ENCODE measurements at places on chromosomes 2 and 18.
A peak's percentile ranks its signal among the peaks of the same experiment; 100 is the strongest.

- DNase-seq: no peak
Measured at GRCh38 chr18:63619661-63620060, 24.4 kb downstream of the SERPINB4 start.

- DNase-seq: no peak
Measured at GRCh38 chr2:181446985-181447384, 10.2 kb upstream of the ITGA4 start.

DNA sequence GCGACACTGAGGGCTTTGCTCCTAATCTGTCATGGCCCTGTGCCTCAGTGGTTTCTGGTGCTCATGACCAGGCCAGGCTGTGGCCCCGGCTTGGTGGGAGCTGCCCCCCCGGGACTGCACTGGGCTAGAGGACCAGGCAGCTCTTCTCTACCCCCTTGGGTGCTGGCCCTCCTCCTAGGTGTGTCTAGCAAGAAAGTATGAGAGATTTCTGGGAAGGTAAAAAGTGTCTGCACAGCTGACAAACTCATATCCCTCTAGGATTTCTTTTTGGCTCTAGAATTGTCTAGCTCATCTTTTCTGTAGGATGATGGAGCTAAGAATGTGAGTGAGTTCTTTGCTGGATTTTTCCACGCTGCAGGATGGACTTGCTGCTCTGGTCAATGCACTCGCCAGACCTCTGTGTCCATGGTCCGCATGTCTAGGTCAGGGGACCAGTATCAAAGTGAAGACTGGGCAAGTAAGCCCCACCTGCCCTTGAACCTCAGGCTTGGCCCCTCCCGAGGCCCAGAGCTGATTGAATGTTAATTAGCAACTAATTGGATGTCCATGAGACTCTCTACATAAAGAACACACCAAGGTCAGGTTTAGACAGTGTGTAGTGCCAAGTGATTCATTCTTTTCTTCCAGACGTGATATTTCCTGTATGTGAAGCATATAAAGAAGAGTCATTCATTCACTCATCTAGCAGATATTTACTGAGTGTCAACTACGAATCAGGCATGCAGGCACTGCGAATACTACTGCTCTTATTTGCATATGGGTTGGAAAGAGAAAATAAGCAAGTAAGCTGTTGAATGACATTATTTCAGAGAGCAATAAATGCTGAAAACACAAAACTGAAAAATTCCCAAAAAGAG is 15.6 kb upstream of the PSD4 start:
- DNase-seq: no peak

GRCh38 chr2:102391565-102391964 is 31.4 kb upstream of the IL18RAP start:
- no peak for DNase-seq

DNA sequence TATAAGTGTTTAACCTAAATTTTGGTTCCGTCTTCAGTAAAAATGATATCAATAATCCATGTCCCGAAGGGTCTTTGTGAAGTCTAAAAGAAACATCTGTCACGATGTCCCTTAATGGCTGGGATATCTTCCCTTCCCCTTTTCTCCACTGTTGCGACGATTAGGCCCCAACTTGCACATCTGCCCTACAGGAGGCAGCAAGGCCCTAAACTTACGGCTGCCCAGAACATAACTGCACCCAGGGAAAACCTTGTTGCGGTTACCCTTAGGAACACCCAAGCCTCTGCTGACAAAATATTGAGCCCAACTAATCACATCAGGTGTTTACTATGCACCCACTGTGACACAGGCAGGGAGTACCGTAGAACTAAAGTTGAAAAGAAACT is 1.3 kb upstream of the SMAD2 start:
- peak; percentile 48 for DNase-seq
